ENCODE measurements at places on chromosomes 3 and 15. TPM values are rescaled to one million over a fixed set of nuclear protein-coding genes. Genes with fewer than 3 reads are reported as not detected.

GRCh38 chr3:117404730-117405129 lies 695.2 kb downstream of the TUSC7 start:
- no peak for DNase-seq

GRCh38 chr3:14620512-14620911 lies 31.1 kb upstream of the CCDC174 start:
- DNase-seq, result no peak

- DNase-seq, result peak; percentile 87
These were observed 52.6 kb downstream of the SYNM start for GRCh38 chr15:99157456-99157855.

DNA sequence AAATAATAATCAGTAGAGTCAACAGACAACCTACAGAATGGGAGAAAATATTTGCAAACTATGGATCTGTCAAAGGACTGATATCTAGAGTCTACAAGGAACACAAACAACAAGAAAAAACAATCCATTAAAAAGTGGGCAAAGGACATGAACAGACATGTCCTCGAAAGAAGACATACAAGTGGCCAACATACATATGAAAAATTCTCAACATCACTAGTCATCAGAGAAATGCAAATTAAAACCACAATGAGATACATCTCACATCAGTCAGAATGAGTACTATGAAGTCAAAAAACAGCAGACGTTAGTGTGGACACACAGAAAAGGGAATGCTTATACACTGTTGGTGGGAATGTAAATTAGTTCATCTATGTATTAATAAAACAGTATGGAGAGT lies 33.7 kb downstream of the SLC2A2 start:
- no peak for DNase-seq

DNA sequence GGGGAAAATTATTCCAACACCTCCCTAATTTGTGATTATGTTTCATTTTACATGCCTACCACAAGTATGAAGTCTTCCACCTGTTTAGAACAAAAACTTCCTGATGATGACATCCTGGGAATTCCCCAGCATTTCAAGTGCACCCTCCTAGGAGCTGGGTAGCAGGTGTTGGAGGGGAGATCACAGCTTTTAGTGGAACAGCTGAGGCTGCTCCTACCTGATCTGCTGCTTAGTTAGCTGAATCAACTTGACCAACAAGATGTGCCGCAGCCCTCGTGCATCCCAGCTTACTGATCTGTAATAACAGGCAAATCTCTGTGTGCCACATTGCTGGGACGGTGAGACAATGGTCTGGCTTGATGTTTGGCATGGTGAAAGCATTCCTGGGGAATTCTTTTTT lies 29.7 kb downstream of the TRAK1 start:
- peak; percentile 43 for DNase-seq

DNA sequence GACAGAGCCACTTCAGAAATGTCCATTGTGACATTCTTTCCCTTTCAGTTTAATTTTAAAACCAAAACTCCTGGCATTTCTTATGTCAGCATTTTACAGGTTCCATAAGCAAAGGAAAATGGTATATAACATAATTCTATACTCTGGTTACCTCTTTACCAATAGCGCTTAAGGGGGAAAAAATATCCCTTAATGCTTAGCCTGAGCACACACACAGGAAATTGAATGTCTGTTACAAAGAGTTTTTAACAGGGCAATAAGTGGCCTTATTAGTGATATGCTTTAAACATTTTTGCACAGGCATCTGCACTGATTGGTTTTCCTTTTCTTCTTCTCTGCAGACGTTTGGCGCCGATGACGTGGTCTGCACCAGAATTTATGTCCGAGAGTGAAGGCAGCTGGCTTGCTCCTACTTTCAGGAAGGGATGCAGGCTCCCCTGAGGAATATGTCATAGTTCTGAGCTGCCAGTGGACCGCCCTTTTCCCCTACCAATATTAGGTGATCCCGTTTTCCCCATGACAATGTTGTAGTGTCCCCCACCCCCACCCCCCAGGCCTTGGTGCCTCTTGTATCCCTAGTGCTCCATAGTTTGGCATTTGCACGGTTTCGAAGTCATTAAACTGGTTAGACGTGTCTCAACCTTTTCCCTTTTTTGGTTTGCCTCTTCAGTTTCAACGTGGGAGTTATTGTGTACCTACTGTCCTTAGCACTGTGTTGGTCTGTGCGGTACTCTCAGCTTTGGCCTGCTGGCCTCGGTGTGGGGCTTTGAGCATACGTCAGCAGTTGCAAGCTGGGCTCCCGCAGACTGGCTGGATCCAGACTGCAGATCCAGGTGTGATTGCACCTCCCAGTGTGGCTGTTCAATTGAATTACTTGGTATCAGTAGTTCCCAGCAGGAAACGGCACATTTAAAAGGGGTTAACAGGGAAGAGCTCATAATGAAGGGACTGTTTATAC lies 7.7 kb downstream of the CRABP1 start:
- DNase-seq, result peak; percentile 23

DNA sequence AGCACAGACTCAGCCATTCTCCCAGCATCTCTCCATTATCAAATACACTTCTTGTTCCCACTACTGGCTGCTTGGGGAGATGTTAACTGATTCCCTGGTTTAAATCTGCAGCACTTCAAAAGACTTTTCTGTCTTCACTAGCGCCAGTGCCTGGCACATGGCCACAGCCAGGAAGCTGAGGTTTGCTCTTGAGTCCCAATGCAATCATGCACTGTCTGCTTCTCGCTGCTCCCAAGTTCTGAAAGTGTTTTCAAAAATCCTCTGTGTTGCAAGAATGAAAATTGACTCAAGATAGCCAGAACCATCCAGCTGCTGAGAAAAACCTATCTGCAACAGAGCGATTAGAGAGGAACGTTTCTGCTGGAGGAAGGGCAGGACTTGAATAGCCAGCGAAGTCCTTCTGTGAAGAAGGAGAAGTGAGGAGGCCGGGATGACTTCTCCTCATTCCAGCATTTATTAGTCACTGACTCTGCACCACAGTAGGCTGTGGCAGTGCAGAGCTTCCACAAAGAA lies 358.4 kb upstream of the NR2F2 start:
- peak; percentile 10 for DNase-seq

DNA sequence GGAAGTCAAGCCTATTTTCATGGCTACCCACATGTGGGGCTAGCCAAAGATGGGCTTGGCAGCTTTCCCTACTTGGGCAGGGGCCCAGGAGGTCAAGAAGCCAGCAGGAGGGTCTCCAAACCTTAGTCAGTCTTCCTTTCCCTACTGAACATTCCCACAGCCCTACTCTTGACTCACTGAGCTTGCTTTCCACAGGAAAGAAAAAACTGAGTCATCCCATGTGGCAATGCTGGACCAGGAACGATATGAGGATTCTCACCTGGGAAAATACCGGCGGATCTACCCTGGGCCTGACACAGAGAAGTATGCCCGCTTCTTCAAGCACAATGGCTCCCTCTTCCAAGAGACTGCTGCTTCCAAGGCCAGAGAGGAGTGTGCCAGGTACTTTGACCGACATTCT lies 3.7 kb upstream of the NGRN start:
- DNase-seq, result peak; percentile 92

GRCh38 chr15:65318870-65319356 lies 14.4 kb downstream of the RNU5B-1 start:
- DNase-seq, result peak; percentile 82

The LEO1 gene
- total RNA-seq, result 18.1 TPM

The ALDH1L1 gene
- not detected for total RNA-seq

The HIGD2B gene
- total RNA-seq, result under 0.01 TPM

The C2CD4A gene
- 0.87 TPM for total RNA-seq

The SOX2 gene
- under 0.01 TPM for total RNA-seq
